ENCODE measurements at places on chromosomes 3 and 15. TPM values are rescaled to one million over a fixed set of nuclear protein-coding genes. Genes with fewer than 3 reads are reported as not detected.

The SI gene
- not detected for total RNA-seq

The SLC28A1 gene
- not detected for total RNA-seq

The PRSS50 gene
- not detected for total RNA-seq

The ATP8B4 gene
- total RNA-seq: 6.8 TPM

The SHC4 gene
- 0.30 TPM for total RNA-seq

The RTP4 gene
- 19.4 TPM for total RNA-seq

The ST8SIA2 gene
- not detected for total RNA-seq

- DNase-seq: peak; percentile 61
Measured at GRCh38 chr3:16884084-16884747, 539 bp upstream of the PLCL2 start.

- no peak for DNase-seq
Measured at GRCh38 chr3:108328821-108329486, 32.6 kb downstream of the HHLA2 start.

- no peak for DNase-seq
Measured at GRCh38 chr3:105944276-105944675, 75.5 kb upstream of the CBLB start.

- no peak for DNase-seq
Measured at GRCh38 chr15:92466834-92467233, 73.2 kb downstream of the ST8SIA2 start.

DNA sequence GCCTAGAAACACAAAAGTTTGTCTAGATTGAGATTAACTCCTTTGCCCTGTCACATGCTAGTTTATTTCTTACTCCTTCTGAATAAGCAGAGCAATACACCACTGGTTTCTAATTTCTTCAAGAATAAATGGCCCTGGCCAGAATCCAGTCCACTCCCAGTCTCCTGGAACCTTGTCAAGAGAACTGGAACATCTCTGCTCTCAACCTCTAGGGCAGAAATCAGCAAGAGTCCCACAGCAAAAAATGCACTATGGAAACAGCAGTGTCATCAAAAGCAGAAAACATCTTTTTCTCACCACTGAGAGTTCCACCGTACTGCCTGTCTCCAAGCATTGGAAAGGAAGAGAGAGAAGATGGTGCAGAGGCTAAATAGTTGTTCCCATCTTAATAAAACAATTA is 35.9 kb upstream of the PPP2R3A start:
- no peak for DNase-seq

GRCh38 chr3:189146848-189147247 is 24.9 kb upstream of the TPRG1 start:
- no peak for DNase-seq

DNA sequence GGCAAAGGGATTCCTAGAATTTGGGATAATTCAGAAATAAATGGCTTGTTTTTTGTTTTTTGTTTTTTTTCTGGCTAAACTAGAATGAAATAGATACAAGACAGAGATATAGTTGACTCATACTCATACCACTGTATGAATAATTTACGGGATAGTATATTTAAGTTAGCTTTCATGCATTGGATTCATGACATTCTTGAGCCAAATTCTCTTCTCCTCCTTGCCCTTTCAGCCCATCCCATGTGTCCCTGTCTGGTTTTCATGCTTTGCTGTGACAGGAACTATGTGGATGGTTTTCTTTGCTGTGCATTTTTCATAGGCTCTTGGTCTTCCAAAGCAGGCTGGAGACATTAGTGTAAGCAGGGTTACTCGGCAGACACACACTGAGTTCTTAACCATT is 66.6 kb upstream of the UMPS start:
- no peak for DNase-seq

GRCh38 chr15:76138436-76138835 is 78.7 kb downstream of the TMEM266 start:
- no peak for DNase-seq

DNA sequence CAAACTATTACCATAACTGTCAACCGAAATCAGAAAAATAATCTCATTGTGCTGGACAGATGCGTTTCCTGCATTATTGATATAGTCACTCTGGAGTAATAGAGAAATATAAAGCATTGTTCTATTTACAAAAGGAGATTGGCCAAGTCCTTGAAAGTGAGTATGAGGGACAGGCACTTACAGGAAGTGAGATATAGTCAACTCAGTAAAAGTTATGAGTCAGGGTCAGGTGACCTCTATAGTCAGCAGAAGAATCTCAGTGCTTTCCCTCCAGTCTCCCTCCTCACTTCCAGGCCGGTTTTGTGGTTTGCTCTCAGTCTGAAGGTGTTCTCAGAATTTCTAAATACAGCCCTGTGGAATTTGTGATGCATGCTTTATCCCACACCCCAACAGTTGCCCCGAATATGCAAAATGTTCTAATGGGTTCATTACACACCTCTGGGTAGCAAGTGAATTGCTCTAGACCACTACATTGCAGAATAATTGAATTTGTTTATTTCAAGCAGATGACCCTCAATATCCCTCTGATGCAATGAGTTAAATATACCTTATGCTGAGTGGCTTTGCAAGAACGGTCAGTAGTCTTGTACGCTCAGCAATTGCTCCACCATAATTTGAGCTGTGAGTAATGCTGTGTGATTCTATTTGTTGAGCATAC is 787.7 kb downstream of the MCTP2 start:
- no peak for DNase-seq

DNA sequence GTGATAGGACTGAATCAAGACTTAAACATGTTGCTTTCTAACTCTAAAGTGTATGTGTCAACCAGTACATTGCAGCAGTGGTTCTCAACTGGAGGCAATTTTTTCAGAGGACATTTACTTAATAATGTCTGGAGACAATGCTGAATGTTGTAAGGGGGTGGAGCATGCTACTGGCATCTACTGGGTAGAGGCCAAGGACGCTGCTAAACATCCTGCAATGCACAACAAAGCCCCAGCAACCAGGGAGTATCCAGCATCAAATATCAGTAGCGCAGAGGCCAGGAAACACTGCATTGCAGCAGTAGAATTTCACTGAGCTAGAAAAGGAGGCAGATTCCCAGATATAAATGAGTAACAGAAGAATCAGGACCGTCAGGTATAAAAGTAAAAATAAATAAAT is 79.8 kb upstream of the GRM7 start:
- DNase-seq: no peak

All from activated CD4-positive, alpha-beta T cell treated with anti-CD3 and anti-CD28 coated beads, Interleukin-2, amount 10 ng/mL, durations not matched to agents 7 days and 5 days (primary cell).